ENCODE measurements at places on chromosomes 3 and 15. TPM values are rescaled to one million over a fixed set of nuclear protein-coding genes. Genes with fewer than 3 reads are reported as not detected.
A peak's percentile ranks its signal among the peaks of the same experiment; 100 is the strongest.

The FGD5 gene
- total RNA-seq: not detected

DNA sequence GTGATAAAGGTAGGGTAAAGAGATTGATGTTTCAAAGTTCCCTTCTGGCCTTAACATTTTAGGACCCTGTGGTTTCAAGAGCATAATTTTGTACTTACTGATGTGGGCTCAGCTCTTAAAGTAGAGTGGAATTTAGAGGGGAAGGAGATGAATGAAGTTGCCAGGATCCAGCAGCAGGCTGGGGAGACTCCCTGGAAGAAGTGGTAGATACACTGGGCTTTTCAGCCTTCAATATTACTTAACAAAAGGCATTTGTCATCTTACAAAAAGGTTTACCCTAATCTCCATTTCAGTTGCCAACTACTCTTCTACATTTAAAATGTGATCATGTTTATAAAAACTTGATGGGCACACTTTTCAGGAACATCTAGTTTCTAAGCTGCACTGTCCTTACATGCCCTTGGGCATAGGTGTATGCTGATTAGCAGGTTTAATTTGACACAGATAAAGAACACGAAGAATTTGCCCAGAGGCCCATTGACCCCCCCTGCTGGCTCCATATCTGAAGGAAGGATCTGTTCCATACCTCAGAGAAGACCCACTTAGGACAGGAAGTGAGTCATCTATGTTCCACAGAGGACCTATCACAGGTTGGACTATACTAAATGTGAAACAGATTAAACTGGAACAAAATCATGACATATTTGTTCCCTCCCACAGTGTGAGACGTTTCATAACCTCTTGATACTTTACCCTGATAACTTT, 93.0 kb upstream of the LPP start:
- peak; percentile 61 for DNase-seq
- no peaks in the 10 kb centered on the region for H3K36me3 ChIP-seq
- H3K27ac ChIP-seq: peak overlapping the region; percentile 63
- no peaks in the 10 kb centered on the region for H3K27me3 ChIP-seq
- H3K4me1 ChIP-seq: peaks cover 30% of the 10 kb centered on the region

The ADAM10 gene
- 170 TPM for total RNA-seq

The SEMA7A gene
- 171 TPM for total RNA-seq

The ALS2CL gene
- 2.2 TPM for total RNA-seq

DNA sequence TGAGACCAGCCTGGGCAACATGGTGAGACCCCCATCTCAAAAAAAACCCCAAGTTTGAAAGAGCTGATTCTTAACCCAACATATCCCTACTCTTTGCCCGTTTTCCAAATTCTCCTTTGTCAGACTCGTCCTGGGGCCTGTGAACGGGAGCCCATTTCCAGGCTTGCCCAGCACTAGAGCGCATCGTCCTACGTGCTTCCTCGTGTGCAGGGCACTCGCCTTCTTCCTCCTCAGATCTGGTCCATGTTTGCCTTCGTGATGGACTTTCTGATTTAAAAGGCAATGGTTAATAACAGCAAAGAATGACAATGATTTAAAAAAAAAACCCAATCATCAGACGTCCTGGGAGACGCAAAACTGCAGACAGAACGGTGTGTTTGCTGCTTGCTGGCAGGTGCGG, 10.1 kb downstream of the MELTF start:
- no peak for DNase-seq
- H3K27ac ChIP-seq: no peak overlapping the region
- H3K4me3 ChIP-seq: no peak overlapping the region
- H3K27me3 ChIP-seq: peaks cover 32% of the 10 kb centered on the region
- H3K36me3 ChIP-seq: no peaks in the 10 kb centered on the region

The HDC gene
- total RNA-seq: not detected

DNA sequence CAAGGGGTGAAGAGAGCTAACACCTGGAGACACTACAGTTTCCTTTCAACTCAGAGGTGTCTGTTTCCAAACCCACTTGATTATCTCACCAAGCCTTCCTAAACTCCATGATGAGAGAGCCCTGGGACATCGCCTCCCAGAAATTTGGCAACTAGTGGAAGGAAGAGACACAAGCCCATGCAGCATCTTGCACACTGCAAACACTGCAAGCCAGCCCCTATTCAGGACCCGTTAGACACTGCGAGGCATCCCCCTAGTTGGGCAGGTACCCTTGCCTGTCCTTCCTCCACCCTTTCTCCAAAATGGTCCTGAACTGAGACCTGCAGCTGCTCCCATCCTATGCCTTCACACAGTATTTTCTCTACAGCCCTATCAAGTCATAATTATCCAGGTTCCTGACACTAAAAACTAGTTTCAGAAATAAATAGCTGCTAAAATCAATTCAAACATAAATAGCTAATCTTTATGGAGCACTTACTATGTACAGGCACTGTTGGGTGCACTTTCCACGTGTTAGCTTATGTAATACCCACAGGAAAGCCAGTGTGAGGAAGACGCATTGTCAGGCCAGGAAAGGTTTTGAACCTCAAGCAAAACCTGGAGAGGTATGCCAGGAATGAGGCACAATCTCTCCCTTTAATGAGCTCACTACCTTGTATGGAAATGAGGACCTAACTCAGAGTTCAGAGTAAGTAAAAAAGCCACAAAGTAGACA, 2.8 kb downstream of the MAGI1 start:
- DNase-seq: no peak
- peak overlapping the region; percentile 96 for H3K27ac ChIP-seq
- peak overlapping the region; percentile 98 for H3K4me3 ChIP-seq
- peaks cover 27% of the 10 kb centered on the region for H3K36me3 ChIP-seq
- no peaks in the 10 kb centered on the region for H3K27me3 ChIP-seq
- H3K4me1 ChIP-seq: peaks cover 64% of the 10 kb centered on the region

DNA sequence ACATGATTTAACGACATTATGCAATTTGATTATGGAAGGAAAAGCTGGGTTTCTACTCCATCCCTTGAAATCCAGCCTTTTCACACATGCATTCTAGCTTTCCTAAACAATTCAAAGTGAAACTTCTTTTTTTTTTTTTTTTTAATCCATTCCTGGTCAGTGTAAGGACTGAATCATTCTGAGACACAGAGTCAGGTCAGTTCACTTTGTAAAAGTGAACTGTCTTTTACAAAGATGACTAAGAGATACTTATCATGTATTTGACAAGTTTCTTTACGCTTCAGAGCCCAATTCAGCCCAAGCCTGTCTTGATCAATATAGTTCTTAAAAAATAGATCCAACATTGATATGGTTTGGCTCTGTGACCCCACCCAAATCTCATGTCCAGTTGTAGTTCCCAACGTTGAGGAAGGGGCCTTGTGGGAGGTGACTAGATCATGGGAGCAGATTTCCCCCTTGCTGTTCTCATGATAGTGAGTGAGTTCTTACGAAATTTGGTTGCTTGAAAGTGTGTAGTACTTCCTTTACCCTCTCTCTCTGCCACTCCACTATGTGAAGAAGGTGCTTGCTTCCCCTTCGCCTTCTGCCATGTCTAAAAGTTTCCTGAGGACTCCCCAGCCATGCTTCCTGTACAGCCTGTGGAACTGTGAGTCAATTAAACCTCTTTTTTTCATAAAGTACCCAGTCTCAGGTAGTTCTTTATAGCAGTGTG, 345.6 kb upstream of the THBS1 start:
- H3K36me3 ChIP-seq: peaks cover 19% of the 10 kb centered on the region
- no peaks in the 10 kb centered on the region for H3K27me3 ChIP-seq
- DNase-seq: peak; percentile 77
- H3K4me3 ChIP-seq: peak overlapping the region; percentile 56

The RTP3 gene
- not detected for total RNA-seq

The GUCA1C gene
- total RNA-seq: not detected

- peak; percentile 73 for DNase-seq
- peaks cover 20% of the 10 kb centered on the region for H3K36me3 ChIP-seq
- peaks cover 26% of the 10 kb centered on the region for H3K4me1 ChIP-seq
- H3K4me3 ChIP-seq: no peak overlapping the region
- no peak overlapping the region for H3K27ac ChIP-seq
Observed at GRCh38 chr3:58414538-58415197, 19.0 kb downstream of the PDHB start.

DNA sequence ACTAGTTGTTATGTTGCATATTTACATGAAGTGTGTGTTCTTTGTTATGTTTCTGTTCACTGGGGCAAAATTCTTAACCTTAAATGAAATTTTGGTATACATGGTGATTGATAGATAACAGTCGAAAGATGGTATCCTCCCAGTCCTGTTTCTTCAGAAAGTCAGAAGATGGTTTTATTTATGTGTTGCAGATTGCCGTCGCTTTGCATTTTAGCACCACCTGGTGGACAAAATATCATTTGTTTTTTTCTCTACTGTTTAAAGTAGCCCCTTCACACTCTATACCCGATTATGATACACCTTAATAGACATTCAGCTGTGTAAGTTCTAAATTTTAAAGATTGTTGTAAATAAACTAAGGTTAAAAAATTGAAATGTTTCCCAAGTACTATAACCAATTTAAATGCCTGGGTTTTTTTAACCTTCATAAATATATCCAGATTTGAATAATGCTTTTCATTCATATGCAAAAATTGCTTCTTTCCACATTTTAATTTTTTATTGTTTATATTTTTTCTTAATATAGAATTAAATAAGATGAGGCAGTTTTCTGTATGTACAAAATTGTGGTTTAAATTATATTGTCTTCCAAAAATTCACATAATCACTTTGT, 152.2 kb downstream of the ALCAM start:
- peak overlapping the region; percentile 14 for H3K27ac ChIP-seq
- H3K27me3 ChIP-seq: peaks cover 3% of the 10 kb centered on the region
- H3K4me3 ChIP-seq: no peak overlapping the region
- peaks cover 10% of the 10 kb centered on the region for H3K36me3 ChIP-seq

DNA sequence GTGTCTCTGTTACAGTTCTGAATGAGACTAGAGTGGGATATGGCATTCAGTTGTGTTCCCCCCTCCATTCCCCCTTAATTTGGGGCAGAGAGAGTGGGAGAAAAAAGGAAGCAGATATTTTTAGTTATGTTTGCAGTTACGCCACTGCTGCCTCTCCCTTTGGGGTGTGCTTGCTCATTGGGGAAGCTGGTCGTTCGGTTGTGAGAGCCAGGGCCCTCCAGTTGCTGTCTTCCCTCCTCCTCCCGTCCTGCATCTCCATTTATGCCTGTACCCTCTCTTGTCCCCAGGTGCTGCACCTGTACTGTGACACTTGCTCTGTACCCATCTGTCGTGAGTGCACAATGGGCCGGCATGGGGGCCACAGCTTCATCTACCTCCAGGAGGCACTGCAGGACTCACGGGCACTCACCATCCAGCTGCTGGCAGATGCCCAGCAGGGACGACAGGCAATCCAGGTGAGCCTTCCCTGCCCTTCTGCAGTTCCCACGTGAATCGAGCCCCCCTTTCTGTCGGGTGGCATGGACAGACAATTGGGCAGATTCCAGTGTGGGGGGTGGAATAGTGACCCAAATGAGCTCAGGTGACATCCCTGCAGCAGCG, 55.8 kb downstream of the TRIM71 start:
- peaks cover 19% of the 10 kb centered on the region for H3K4me1 ChIP-seq
- no peaks in the 10 kb centered on the region for H3K36me3 ChIP-seq
- H3K27me3 ChIP-seq: peaks cover 13% of the 10 kb centered on the region

GRCh38 chr3:26312816-26313215, 309.8 kb upstream of the LRRC3B start:
- no peak overlapping the region for H3K27ac ChIP-seq
- no peaks in the 10 kb centered on the region for H3K36me3 ChIP-seq
- no peak for DNase-seq
- no peaks in the 10 kb centered on the region for H3K27me3 ChIP-seq
- H3K4me3 ChIP-seq: no peak overlapping the region

DNA sequence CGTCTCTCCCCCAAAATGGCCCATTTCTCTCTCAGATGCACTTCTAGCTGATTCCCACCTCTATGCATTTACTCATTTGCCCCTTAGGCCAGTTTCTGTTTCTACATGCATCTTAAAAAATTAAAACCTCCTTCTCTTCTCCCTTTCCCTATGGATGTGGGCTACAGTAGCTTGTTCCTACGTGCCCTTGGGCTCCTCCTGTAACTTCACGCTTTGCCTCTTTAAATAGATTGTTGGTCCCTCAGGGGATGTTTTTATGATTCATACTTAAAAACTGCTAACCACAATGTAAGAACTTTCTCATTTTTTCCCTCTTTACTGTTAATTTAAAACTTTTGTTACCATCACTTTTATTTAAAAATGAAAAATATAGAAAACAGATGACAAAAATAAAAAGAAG, 185.6 kb upstream of the MRPL3 start:
- H3K27me3 ChIP-seq: no peaks in the 10 kb centered on the region
- peaks cover 17% of the 10 kb centered on the region for H3K4me1 ChIP-seq
- no peak overlapping the region for H3K27ac ChIP-seq
- peak overlapping the region; percentile 1 for H3K4me3 ChIP-seq
